CD4-positive, CD25-positive, alpha-beta regulatory T cell (primary cell): ENCODE measurements at places on chromosomes 1 and 21. TPM values are rescaled to one million over a fixed set of nuclear protein-coding genes. Genes with fewer than 3 reads are reported as not detected.
A peak's percentile ranks its signal among the peaks of the same experiment; 100 is the strongest.

GRCh38 chr1:55716151-55716550 lies 501.0 kb upstream of the USP24 start:
- H3K4me3 ChIP-seq: no peak overlapping the region
- H3K4me1 ChIP-seq: no peaks in the 10 kb centered on the region
- no peak for DNase-seq
- no peaks in the 10 kb centered on the region for H3K36me3 ChIP-seq
- no peaks in the 10 kb centered on the region for H3K27me3 ChIP-seq

GRCh38 chr1:228062085-228062791 lies 20.3 kb upstream of the ARF1 start:
- H3K4me3 ChIP-seq: no peak overlapping the region
- H3K36me3 ChIP-seq: no peaks in the 10 kb centered on the region
- H3K27me3 ChIP-seq: no peaks in the 10 kb centered on the region
- H3K4me1 ChIP-seq: peaks cover 27% of the 10 kb centered on the region

GRCh38 chr1:35029761-35030160 lies 2.0 kb downstream of the ZMYM6 start:
- no peaks in the 10 kb centered on the region for H3K27me3 ChIP-seq
- H3K36me3 ChIP-seq: peaks cover 13% of the 10 kb centered on the region
- H3K4me3 ChIP-seq: peak overlapping the region; percentile 99
- peaks cover 33% of the 10 kb centered on the region for H3K4me1 ChIP-seq

The F13B gene
- not detected for total RNA-seq

- no peak overlapping the region for H3K4me3 ChIP-seq
- no peaks in the 10 kb centered on the region for H3K36me3 ChIP-seq
- no peak for DNase-seq
- no peaks in the 10 kb centered on the region for H3K4me1 ChIP-seq
These were observed 16.0 kb upstream of the TEKT2 start for GRCh38 chr1:36067871-36068270.

The B3GALT2 gene
- total RNA-seq: 0.30 TPM

DNA sequence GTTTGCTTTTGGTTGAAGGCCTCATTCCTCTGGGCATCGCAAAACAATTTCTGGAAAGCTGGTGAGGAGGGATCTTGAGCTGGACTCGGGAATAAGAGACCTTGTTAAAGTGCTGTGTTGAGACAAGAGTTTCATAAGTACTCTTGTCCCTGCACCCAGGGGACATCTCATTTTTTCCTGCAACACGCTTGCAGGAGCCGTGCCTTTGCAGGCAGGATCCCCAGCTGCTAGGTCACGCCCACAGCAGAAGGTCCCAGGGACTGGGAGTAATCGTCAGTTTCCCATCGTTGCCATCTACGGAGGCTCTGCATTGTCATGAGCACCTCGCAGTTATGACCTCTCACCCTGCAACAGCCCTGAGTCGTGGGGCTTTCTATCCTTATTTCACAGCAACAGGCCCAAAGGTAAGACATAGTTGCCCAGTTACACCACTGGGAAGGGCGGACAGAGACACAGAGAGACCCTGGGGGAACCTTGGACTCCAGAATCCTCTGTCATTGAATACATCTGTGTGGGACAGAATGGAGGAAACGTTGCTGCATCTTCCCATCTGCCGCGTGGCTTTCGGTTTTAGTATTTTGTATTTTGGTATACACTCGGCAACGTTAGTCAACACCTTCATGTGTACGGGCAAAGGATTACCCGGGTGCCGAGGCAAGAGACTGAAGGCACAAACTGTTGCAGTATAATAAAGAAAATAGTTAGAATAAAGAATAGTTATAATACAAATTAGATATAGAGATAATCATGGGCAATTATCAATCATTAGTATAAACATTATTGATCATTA lies 60.4 kb upstream of the DMRTB1 start:
- H3K4me3 ChIP-seq: no peak overlapping the region
- H3K27me3 ChIP-seq: no peaks in the 10 kb centered on the region
- no peak overlapping the region for H3K27ac ChIP-seq
- no peaks in the 10 kb centered on the region for H3K36me3 ChIP-seq
- DNase-seq: no peak

GRCh38 chr21:26194811-26195251 lies 24.3 kb upstream of the APP start:
- H3K4me3 ChIP-seq: no peak overlapping the region
- DNase-seq: no peak
- no peaks in the 10 kb centered on the region for H3K36me3 ChIP-seq
- H3K27me3 ChIP-seq: no peaks in the 10 kb centered on the region
- H3K4me1 ChIP-seq: no peaks in the 10 kb centered on the region
- no peak overlapping the region for H3K27ac ChIP-seq

DNA sequence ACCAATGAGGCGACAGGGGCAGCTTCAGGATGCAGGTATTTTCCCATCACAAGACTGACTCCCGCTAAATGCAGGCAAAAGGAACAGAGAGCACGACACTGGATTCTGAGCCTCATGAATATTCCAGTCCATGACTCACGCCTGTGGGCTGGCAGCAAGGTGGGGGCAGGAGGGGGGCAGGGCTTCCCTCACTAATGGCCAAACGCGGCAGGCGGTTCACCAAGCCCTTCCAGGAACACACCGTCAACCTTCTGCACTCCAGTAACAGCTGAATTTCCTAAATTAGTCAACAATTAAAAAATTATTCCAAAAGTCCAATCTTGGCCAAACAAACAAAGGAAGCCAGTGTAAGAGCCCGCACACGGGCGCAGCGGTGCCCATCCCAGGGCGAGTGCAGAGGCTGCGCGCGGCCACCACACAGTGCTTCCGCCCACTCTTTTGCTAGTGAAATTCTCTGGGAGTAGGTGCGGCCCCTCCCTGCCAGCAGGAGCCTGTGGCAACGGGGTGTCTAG lies 12.5 kb upstream of the GPR153 start:
- no peaks in the 10 kb centered on the region for H3K4me1 ChIP-seq
- no peak overlapping the region for H3K4me3 ChIP-seq
- H3K27me3 ChIP-seq: no peaks in the 10 kb centered on the region
- H3K27ac ChIP-seq: no peak overlapping the region
- no peaks in the 10 kb centered on the region for H3K36me3 ChIP-seq

The KIAA0040 gene
- total RNA-seq: 50.1 TPM

GRCh38 chr1:198106011-198106410 lies 50.8 kb upstream of the NEK7 start:
- no peaks in the 10 kb centered on the region for H3K4me1 ChIP-seq
- H3K27ac ChIP-seq: no peak overlapping the region
- peaks cover 5% of the 10 kb centered on the region for H3K27me3 ChIP-seq
- H3K36me3 ChIP-seq: no peaks in the 10 kb centered on the region
- DNase-seq: no peak

DNA sequence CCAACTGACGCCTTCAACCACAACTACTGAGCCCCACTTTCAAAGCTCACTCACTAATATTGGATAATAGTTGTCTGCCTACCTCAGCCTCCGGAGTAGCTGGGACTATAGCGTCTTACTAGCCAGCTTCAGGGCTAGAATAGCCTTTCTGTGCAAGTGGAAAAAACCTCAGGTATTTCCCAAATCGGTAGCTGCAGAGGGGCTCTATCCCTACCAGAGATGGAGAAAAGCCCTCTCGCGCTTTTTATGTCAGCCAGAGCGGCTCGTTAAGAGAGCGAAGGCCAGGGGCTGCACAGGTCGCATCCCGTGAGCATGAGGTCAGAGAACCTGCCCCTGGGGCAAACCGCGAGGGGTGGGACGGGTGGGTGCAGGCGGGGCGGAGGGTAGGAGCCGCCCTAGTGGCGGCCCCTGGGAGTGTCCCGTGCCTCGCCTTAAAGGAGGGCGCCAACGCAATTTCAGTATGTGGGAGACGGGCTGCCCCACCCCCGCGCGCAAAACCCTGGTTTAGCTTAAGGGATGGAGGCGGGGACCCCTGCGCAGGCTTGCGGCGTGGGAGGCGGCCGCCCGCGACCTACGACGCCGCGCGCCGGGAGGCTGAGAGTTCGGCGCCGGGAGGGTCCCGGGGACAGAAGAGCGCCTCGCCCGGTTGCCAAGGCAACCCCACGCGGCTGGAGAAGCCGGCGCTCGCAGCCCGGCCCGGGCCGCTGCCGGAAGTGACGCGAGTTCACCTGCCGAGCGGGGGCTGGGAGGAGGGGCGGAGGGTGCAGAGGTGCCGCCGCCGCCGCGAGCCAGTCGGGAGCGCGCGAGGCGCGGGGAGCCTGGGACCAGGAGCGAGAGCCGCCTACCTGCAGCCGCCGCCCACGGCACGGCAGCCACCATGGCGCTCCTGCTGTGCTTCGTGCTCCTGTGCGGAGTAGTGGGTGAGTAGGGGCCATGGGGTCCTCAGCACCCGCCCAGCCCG lies at the start of gene CXADR:
CXADR (plus strand) TSS at position 791 of the 961 bp plus-strand sequence; CDS start at position 878, 87 bp downstream.
- peak; percentile 74 for DNase-seq
- peaks cover 11% of the 10 kb centered on the region for H3K27me3 ChIP-seq
- H3K4me3 ChIP-seq: peak within 1 kb of the TSS; percentile 79
- no peak within 1 kb of the TSS for H3K27ac ChIP-seq
- H3K4me1 ChIP-seq: peaks cover 21% of the 10 kb centered on the region

- H3K27ac ChIP-seq: no peak overlapping the region
- no peak overlapping the region for H3K4me3 ChIP-seq
- DNase-seq: no peak
- no peaks in the 10 kb centered on the region for H3K27me3 ChIP-seq
These were observed 168.4 kb downstream of the ZZZ3 start for GRCh38 chr1:77513839-77514763.
